ENCODE measurements at places on chromosomes 2 and 18.

GRCh38 chr2:15427987-15428386, 133.1 kb downstream of the NBAS start:
- no peak for DNase-seq

DNA sequence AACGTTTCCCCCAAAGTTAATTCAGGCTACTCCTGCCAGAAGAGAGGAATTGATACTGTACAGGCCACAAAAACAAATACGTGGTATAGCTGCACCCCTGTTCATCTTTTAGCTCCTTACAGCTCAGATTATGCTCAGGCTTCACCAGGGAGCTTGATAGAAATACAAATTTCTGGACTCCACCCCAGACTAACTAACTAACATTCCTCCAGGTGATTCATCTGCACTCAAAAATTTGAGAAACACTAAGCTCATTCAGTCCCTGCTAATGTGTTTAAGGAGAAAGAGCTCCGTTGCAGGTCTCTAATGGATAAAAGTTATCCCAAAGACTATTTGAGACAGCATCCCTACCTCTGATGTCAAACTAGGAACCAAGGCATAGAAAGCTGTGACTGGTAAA, 36.8 kb upstream of the UNC80 start:
- DNase-seq: no peak

DNA sequence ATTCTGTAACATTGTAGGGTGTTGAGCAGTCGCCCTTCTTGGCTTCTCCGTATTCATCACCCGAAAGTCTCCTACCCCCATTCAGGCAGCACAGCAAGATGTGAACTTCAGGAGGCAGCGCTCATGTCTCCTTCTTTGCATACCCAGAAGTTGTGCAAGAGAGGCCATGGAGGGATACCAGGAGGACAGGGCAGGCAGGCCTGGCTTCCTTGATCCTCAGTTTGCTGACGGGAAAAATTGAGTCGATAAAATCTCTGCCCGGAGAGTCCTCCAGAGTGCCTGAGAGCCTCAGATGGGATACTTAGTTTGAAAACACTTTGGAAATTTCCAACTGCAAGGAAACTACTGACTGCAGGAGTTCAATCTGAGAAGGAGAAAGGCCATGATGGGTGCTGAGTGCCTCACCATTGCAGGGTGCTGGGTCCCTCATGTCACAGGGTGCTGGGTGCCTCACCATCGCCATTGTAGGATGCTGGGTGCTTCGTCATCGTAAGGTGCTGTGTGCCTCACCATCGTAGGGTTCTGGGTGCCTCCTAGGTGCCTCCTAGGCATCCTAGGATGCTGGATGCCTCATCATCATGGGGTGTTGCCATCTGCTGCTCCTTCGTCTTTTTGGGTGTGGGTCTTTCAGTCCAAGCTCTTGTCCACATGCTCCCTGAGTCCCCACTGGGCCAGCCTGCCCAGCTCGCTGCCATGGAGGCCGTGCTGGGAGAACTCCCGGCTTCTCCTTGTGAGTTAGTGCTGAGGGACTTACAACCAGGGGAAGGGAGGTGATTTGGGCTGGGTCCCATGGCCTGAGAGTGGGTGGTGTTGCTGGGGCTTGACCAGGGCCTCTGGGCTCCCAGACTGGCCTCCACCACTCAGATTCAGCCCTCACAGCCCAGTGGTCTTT, 162.4 kb downstream of the DDX1 start:
- DNase-seq: no peak

GRCh38 chr2:43491065-43491639, 104.7 kb downstream of the THADA start:
- DNase-seq: no peak

DNA sequence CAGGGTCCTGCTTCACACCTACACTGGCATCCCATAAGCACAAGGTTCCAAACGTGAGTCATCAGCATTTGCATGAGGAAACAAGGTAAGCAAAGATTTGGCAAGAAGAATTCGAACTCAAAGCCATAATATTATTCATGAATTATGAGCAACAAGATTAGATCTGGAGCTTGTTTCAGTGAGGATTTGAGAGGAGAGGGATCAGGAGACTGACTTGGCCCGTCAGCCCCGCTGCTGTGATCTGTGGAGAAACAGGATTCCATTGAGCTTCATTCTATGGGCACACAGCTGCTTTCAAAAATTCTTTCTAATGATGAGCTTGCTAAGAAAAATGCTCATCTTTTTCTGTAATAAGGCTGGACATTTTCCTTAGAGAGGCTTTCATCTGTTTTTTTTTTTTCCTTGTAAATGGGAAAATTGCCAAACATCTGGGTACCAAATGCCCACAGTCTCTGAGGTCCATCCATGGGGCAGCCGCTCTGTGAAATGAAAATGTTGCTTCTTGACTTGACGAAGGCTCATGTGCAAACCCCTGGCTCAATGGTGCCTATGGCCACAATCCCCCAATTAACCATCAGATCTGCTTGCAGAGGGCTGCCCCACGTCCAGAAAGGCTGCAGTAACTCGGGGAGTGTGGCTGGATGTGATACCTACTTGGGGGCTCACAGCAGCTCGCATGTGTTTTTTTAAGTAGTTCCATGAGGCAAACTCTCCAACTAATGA, 179.3 kb downstream of the TMEM18 start:
- DNase-seq: no peak

DNA sequence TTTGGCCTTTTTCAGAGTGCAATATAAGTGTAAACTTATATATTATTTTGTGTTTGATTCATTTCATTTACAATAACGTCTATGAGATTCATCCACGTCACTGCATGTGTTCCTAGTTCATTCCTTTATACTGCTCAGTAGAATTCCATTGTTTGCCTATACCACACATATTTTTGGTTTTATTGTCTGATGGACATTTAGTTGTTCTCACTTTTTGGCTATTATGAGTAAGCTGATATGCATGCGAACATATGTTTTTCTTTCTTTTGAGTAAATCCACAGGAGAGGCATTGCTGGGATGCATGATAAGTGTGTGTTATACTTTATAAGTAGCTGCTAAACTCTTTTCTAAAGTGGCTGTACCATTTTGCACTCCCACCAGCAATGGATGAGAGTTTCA, 314.8 kb upstream of the HS6ST1 start:
- DNase-seq: no peak

DNA sequence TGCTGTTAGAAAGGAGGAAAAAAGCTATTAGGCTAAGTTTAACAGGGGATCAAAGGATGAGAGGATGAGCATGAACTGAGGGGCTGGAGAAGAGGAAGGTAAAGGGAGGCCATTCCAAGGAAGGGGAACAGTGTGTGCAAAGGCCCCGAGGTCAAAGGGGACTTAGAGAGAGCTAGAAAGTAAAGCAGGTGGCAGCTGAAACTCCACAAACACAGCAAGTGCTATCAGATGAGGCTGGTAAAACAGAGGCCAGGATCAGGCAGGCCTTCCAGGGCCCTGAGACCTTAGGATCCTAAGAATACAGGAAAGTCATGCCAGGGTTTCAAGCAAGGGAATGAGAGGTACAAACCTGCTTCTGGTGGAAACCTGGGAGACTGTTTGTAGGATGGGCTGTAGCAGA, 5.8 kb downstream of the HDAC4 start:
- DNase-seq: no peak

GRCh38 chr2:232075080-232075479, 113.6 kb downstream of the DIS3L2 start:
- DNase-seq: no peak

DNA sequence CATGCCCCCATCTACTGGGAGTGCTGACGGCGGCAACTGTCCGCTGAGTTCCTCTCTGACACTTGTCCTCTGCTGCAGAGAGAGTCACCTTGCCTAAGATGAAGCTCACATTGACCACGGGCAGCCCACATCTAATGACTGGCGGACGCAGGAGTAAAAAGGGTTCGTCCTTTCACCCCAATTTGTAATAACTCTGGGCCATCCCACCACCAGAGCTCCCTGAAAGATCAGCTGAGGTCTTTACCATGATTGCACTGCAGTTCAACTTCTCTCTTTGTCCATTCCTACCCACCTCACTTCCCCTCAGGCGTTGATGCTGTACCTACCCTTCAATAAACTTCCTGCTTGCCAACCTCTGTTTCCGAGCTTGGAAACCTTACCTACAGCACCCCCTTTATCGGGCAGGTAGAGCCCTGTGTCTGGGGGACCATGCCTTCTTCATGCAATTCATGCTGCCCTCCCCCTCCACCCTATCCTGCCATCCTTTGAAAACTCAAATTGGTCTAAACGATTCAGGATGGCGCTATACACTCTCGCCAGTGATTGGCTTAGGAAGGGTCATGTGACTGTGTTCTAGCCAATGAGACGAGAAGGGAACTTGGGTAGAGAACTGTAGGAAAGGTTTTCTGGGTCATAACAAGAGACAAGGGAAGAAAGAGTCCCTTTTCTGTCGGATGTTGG, 10.3 kb upstream of the B3GNT2 start:
- no peak for DNase-seq

DNA sequence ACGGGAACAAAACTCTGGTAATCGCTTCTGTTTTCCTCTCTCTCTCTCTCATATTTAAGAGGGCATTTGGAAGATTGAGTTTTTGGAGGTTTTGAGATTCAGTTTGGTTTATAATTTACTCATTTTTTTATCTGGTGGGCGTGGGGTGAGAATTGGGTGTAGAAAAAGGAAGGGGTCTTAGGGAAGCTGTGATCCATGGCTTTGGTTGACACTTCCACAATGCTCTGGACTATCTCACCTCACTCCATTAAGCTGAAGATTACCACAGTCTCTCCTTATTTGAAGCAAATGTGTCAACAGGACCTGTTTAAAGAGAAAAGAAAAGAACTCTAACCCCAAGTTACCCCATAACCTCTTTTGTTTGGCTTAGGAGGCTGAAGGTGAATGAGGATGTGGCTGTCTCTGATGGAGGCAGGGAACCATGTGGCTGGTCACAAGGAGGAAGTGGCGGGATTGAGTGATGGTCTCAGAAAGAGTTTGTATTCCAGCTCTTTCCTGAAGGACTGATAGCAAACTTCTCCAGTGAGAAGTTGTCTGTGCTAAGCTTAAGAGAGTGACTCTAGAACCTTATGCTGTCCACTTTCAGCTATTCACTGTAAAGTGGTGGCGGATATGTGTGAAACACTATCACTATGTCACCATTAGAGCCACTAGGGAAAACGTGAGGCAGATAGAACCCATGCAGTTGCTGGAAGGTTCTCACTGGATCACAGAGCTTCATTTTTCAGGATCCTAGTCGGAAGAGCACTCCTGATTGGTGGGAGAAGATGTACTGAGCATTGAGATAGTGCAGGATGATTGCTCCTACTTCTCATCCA, 934 bp downstream of the ZNF804A start:
- no peak for DNase-seq

- DNase-seq: no peak
Measured at GRCh38 chr2:38856165-38856564, 19.6 kb downstream of the DHX57 start.

- no peak for DNase-seq
Measured at GRCh38 chr18:58118536-58118935, 74.5 kb downstream of the NEDD4L start.

DNA sequence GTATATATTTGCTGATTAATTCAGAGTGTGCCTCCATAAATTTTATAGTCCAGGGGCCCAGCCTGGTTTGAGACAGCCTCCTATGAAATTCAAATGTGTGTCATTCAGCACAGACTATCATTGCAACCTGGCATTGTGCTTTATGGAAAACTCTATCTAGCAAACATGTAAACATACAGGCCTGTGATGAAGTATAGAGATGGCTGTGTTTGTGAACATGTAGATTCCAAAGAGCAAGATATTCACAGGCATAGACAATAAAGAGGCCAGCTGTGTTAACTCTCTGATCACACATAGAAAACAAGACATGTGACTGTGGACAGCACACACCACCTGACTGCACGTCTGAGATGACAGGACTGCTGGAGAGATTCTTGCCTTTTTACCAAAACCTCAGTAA, 297.9 kb downstream of the EN1 start:
- no peak for DNase-seq

GRCh38 chr2:157393348-157393747, 50.5 kb downstream of the CYTIP start:
- DNase-seq: no peak

- no peak for DNase-seq
Measured at GRCh38 chr2:150994076-150994475, 267.6 kb downstream of the RBM43 start.

- DNase-seq: no peak
Measured at GRCh38 chr18:1483385-1483784, 578.7 kb downstream of the ADCYAP1 start.

GRCh38 chr18:35515460-35516130, 17.8 kb upstream of the INO80C start:
- DNase-seq: no peak

- DNase-seq: no peak
Measured at GRCh38 chr18:56458770-56459712, 179.4 kb downstream of the TXNL1 start.

DNA sequence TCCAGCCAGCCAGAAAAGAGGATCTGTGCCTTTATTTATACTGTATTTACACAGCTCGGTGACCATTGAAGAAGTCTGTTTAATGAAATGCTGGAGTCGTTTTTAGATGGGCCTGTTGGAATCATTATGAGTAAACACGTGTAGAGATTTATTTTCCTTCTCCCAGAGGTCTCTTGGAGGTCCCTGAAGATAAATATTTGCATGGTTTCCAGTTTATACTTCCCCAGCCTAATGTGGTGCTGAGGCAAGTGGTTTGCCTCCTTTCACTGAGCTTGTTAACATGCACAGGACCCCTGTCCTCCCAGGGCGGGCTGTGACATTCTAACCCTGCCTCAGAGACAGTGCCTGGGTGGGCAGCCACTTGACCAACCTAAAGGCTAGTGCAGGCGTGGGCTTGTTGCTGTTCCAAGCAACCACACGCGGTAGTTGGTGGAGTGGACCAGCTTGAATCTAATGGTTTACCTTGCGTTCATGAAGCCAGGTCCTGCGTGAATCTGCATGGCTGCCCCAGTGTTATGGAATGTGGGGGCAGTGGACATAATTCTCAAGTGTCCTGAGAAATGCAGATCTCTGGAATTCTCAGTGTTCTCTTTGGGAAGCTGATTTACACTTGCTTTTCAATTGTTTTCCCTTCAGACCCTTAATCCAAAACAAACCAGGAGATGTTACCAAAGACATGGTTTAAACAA, 130.2 kb upstream of the DLX2 start:
- no peak for DNase-seq

DNA sequence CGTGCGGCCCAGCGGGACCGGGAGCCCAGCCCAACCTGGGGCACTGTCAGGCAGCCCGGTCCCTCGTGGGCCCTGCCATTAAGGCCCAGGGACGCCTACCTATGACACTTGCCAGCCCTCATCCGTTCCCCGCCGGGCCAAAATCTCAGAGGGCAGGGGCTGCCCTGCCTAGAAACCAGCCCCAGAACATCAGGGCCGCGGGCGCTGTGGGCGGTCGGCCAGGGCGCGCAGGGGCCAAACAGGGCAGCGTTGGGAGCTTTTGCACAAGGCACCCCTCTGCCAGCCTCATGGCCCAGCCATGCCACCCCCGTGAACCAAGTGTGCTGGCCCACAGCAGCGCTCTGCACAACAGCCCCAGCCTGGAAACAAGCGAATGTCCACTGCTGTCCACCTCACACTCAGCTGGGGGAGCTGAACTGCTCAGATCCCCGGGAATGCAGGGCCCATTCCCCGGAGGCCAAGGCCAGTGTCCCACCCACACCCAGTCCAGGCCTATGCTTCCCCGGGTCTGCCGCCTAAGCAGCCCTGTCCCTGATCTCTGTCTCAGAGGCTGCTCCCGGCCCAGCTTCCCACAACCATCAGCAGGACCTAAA, 3.5 kb upstream of the NEURL3 start:
- no peak for DNase-seq

- no peak for DNase-seq
Measured at GRCh38 chr2:32832821-32833220, 113.9 kb upstream of the LTBP1 start.

GRCh38 chr18:66439670-66440069, 164.2 kb downstream of the CDH19 start:
- no peak for DNase-seq

GRCh38 chr2:216495656-216496055, 3.0 kb upstream of the RPL37A start:
- no peak for DNase-seq

- no peak for DNase-seq
Measured at GRCh38 chr2:108978709-108979111, 10.3 kb downstream of the EDAR start.
